ENCODE measurements at places on chromosomes 3 and 15.

GRCh38 chr15:45702041-45702440, 67.2 kb downstream of the SQOR start:
- DNase-seq = no peak

- DNase-seq = no peak
Measured at GRCh38 chr3:177928172-177928873, 607.9 kb upstream of the KCNMB2 start.

DNA sequence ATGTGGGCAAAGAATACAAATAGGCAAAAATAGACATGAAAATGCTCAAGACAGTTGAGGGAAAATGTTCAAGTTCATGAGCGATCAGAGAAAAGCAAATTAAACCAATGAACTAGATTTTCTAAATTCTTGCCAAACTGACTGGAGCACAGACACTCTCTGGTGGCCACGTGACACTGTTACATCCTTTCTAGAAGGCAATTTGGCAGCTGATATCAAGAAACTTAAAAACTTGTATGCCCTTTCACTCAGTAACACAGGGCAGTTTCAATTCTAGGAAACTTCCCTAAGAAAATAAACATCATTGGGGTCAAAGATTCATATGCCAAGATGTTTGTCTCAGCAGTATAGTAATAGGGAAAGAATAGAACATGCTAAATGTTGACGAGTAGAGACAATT, 52.2 kb downstream of the ABHD5 start:
- DNase-seq = no peak

DNA sequence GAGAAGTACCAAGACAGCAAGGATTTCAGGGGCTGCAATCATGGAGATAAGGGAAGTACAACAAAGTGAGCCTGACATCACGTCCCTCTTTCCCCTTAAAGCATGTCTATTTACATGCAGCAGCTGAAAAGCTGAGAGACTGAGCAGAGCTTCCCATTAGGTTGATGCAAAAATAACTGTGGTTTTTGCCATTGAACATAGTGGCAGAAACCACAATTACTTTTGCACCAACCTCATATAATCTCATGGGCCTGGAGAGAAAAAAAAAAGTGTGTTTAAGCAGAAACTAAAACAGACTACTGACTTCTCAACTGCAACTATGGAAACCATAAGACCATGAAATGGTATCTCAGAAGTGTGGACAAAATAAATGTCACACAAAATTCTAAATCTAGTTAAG, 48.3 kb downstream of the CCDC12 start:
- DNase-seq = no peak

- peak; percentile 67 for DNase-seq
Measured at GRCh38 chr3:45210308-45211041, 15.6 kb downstream of the TMEM158 start.

- no peak for DNase-seq
Measured at GRCh38 chr3:12117473-12117872, 41.2 kb downstream of the TIMP4 start.
